Activated CD4-positive, alpha-beta memory T cell treated with anti-CD3 and anti-CD28 coated beads for 36 hours (primary cell): ENCODE measurements at places on chromosomes 3 and 15. TPM values are rescaled to one million over a fixed set of nuclear protein-coding genes. Genes with fewer than 3 reads are reported as not detected.

Gene HYKK
- total RNA-seq: 2.2 TPM

Gene ZNF35
- 3.2 TPM for total RNA-seq

Gene GOLGA8N
- total RNA-seq: 1.3 TPM

Gene AGBL1
- 0.10 TPM for total RNA-seq

Gene MORC1
- not detected for total RNA-seq

Gene ZWILCH
- 31.1 TPM for total RNA-seq

Gene SLC9A9
- total RNA-seq: 1.3 TPM

Gene SLC28A2
- total RNA-seq: not detected

Gene UROC1
- total RNA-seq: not detected

Gene DNASE1L3
- total RNA-seq: not detected

Gene TM4SF4
- total RNA-seq: not detected

Gene TUSC7
- not detected for total RNA-seq

Gene MLF1
- 3.8 TPM for total RNA-seq

Gene ANKDD1A
- total RNA-seq: 6.6 TPM

Gene GOLGA8H
- not detected for total RNA-seq

Gene LIPC
- not detected for total RNA-seq

Gene CLDN16
- total RNA-seq: not detected

Gene PCOLCE2
- total RNA-seq: not detected

Gene TM4SF18
- not detected for total RNA-seq

Gene MCF2L2
- 3.9 TPM for total RNA-seq

Gene ELP6
- 32.8 TPM for total RNA-seq

Gene SERINC4
- total RNA-seq: 0.15 TPM

Gene PLIN1
- 0.31 TPM for total RNA-seq

Gene HES1
- 1.00 TPM for total RNA-seq

Gene TTC21A
- total RNA-seq: 1.7 TPM

Gene THRB
- total RNA-seq: not detected

Gene GATM
- 0.62 TPM for total RNA-seq

Gene CFAP44
- total RNA-seq: 2.9 TPM

Gene STIMATE
- 13.0 TPM for total RNA-seq

Gene SYNM
- total RNA-seq: 2.7 TPM

Gene MBNL1
- total RNA-seq: 290 TPM

Gene HTR3E
- not detected for total RNA-seq

Gene TLR9
- total RNA-seq: 0.59 TPM

Gene POLR2H
- total RNA-seq: 100.0 TPM

Gene EPHA3
- total RNA-seq: not detected
